ENCODE measurements at places on chromosomes 13 and 19. TPM values are rescaled to one million over a fixed set of nuclear protein-coding genes. Genes with fewer than 3 reads are reported as not detected.

DNA sequence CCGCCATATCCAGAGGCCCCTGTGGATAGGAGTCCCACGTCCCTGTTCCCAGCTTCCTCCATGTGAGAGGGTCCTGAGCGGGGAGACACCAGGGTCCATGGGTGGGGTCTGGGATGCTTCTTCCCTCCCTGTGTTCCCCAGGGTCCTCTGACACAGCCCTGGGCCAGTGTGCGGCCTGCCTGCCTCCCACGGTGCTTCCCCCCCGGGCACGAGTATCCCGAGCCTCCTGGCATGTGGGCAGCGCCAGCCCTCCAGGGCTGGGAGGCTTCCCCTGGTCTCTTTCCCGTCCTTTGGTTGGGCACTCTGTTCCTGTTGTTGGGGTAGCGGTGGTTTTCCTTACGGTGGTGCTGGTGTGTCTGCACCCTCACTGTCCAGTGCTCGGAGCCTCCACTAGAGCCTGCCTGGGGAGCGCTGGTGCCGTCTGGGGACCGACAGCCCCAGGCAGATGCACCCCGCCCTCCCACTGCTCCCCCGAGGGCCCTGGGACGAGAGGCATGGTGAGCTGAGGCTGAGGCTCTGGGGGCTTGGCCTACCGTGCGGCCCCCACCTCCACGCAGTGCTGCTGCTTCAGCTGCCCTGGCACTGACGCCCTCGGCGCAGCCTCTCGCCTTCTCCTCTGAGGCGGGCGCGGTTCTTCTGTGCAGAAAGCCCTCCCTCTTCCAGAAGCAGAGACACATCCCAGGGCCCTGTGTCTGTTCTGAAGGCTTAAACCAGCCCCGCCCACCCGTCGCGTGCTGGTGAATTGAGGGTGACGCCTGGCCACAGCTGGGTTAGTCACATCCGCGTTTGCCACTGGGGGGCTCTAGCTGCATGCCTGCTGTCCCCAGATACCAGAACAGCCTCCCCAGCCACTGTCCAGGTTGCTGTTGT lies 27.9 kb downstream of the PLEKHJ1 start:
- H3K27me3 ChIP-seq: no peaks in the 10 kb centered on the region
- DNase-seq: peak; percentile 49
- H3K4me1 ChIP-seq: peaks cover 14% of the 10 kb centered on the region

DNA sequence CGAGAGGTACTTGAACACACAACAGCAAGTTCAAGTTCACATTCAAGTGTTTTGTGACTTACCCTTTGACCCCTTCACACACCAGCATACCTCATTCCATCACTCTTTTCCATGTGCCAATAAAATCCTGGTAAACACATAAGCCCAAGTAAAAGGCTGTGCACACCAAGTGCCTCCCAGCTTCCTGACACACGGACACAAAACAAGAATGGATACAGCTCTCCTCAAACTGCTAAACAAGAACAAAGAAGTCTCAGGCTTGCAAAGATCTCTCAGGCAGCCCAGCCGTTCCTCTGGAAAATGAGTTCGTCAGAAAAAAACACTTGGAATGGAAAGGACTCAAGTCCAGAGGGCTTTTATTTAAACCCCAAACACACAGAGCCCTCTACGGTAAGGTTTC lies 83.7 kb downstream of the NUFIP1 start:
- H3K27ac ChIP-seq: peak overlapping the region; percentile 88
- no peak for DNase-seq
- H3K36me3 ChIP-seq: no peaks in the 10 kb centered on the region
- H3K27me3 ChIP-seq: peaks cover 2% of the 10 kb centered on the region
- H3K4me3 ChIP-seq: no peak overlapping the region

DNA sequence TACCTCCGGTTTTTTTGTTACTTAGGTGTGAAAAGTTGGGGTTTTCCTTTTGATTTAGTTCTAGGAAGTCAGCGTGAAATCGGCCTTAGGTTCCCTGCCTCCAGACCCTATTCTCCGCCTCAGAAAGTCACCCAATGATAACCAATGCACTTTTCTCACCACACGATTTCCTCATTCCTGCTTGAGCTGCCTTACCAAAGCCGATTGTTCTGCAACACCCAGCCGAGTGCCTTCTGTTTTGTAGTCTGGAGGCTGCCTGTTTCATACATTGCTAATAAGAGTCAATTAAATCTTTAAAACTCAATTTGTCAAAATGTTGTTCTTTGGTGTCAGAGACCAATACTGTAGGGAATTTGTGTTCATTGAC lies 39.7 kb downstream of the GJA3 start:
- H3K4me3 ChIP-seq: no peak overlapping the region
- peak; percentile 39 for DNase-seq
- H3K27me3 ChIP-seq: no peaks in the 10 kb centered on the region
- H3K36me3 ChIP-seq: no peaks in the 10 kb centered on the region
- peaks cover 10% of the 10 kb centered on the region for H3K4me1 ChIP-seq

The NECTIN2 gene
- 70.7 TPM for total RNA-seq

DNA sequence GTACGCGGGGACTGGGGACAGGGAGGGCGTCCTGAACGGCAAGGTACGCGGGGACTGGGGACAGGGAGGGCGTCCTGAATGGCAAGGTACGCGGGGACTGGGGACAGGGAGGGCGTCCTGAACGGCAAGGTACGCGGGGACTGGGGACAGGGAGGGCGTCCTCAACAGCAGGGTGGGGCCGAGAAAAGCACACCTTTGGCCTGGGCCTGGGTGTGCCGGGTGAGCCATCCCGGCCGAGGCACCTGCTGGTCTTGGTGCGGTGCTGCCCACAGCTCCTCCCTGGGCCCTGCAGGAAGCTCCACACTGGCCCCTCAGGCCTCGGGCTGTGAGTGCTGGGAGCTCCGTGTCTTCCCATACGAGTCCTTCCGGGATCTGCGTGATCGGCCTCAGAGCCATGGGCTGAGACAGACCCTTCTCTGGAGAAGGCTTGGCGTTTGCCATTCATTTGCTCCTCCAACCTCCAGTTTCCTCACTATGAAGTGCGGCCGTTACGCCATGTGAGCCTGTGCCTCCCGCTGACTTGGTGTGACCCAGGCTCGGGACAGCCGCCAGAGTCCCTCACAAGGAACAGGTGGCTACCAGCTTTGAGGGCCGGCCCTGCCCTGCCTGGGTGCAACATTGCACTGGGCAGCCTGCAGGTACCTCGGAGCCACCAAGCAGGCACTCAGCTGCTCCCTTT lies 7.8 kb upstream of the ZNF554 start:
- H3K4me1 ChIP-seq: no peaks in the 10 kb centered on the region
- H3K27me3 ChIP-seq: no peaks in the 10 kb centered on the region
- H3K27ac ChIP-seq: no peak overlapping the region
- H3K36me3 ChIP-seq: peaks cover 10% of the 10 kb centered on the region
- no peak overlapping the region for H3K4me3 ChIP-seq
- no peak for DNase-seq

- DNase-seq: peak; percentile 71
- H3K36me3 ChIP-seq: no peaks in the 10 kb centered on the region
- no peaks in the 10 kb centered on the region for H3K27me3 ChIP-seq
- H3K4me3 ChIP-seq: peak overlapping the region; percentile 42
- peak overlapping the region; percentile 28 for H3K27ac ChIP-seq
- H3K4me1 ChIP-seq: peaks cover 3% of the 10 kb centered on the region
These were observed 8.4 kb downstream of the FAM124A start for GRCh38 chr13:51230477-51231105.

The KANK2 gene
- total RNA-seq: 435 TPM

The MAP4K1 gene
- total RNA-seq: 0.17 TPM

GRCh38 chr19:5994405-5995165 lies 16.6 kb upstream of the RANBP3 start:
- peaks cover 3% of the 10 kb centered on the region for H3K4me1 ChIP-seq
- no peaks in the 10 kb centered on the region for H3K27me3 ChIP-seq
- no peaks in the 10 kb centered on the region for H3K36me3 ChIP-seq
- no peak overlapping the region for H3K4me3 ChIP-seq
- no peak for DNase-seq

DNA sequence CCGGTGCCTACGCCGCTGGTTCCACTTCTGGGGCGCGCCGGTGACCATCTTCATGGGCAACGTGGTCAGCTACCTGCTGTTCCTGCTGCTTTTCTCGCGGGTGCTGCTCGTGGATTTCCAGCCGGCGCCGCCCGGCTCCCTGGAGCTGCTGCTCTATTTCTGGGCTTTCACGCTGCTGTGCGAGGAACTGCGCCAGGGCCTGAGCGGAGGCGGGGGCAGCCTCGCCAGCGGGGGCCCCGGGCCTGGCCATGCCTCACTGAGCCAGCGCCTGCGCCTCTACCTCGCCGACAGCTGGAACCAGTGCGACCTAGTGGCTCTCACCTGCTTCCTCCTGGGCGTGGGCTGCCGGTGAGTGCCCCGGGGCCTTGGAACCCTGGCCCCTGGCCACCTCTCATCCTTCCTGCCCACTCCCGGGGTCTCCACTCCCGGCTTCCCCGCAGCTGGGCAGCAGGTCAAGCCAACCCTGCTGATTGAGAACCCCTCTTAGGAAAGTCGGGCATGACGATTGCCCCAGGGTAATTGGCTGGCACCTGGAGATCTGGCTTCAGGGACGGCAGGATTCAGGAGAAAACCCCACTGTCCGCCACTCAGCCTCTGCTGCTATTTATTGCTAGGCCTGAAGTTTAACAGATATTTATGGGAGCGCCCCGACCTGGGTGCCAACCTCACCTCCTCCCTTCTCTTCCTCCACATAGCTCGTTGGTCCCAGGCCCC lies 39.1 kb downstream of the TRPM4 start:
- DNase-seq: no peak
- H3K27ac ChIP-seq: no peak overlapping the region
- peaks cover 6% of the 10 kb centered on the region for H3K36me3 ChIP-seq

All from fibroblast of lung (primary cell).